ENCODE measurements at places on chromosomes 16 and 17. TPM values are rescaled to one million over a fixed set of nuclear protein-coding genes. Genes with fewer than 3 reads are reported as not detected.

GRCh38 chr17:64066716-64067115, 46.3 kb upstream of the ICAM2 start:
- peaks cover 45% of the 10 kb centered on the region for H3K36me3 ChIP-seq
- no peaks in the 10 kb centered on the region for H3K27me3 ChIP-seq
- no peak for DNase-seq
- H3K4me3 ChIP-seq = no peak overlapping the region
- H3K27ac ChIP-seq = no peak overlapping the region

- peaks cover 16% of the 10 kb centered on the region for H3K4me1 ChIP-seq
- H3K27ac ChIP-seq = no peak overlapping the region
These were observed 1.9 kb upstream of the GAA start for GRCh38 chr17:80099291-80100034.

The CLEC18C gene
- polyA plus RNA-seq = 0.10 TPM

GRCh38 chr16:3292604-3293003, 9.3 kb downstream of the ZNF263 start:
- no peaks in the 10 kb centered on the region for H3K27me3 ChIP-seq
- no peak for DNase-seq
- peaks cover 30% of the 10 kb centered on the region for H3K4me1 ChIP-seq
- no peak overlapping the region for H3K4me3 ChIP-seq
- H3K36me3 ChIP-seq = peaks cover 56% of the 10 kb centered on the region
- H3K27ac ChIP-seq = no peak overlapping the region

- H3K4me3 ChIP-seq = no peak overlapping the region
- H3K27me3 ChIP-seq = no peaks in the 10 kb centered on the region
- H3K36me3 ChIP-seq = no peaks in the 10 kb centered on the region
These were observed 115.0 kb upstream of the CIBAR2 start for GRCh38 chr16:85227084-85227945.

The GPR142 gene
- not detected for polyA plus RNA-seq

- H3K36me3 ChIP-seq = no peaks in the 10 kb centered on the region
- no peak overlapping the region for H3K4me3 ChIP-seq
- H3K27ac ChIP-seq = no peak overlapping the region
- H3K27me3 ChIP-seq = no peaks in the 10 kb centered on the region
These were observed 8.2 kb downstream of the UBE2O start for GRCh38 chr17:76444518-76445311.

- H3K27me3 ChIP-seq = no peaks in the 10 kb centered on the region
- no peak overlapping the region for H3K4me3 ChIP-seq
- H3K4me1 ChIP-seq = peaks cover 13% of the 10 kb centered on the region
- H3K27ac ChIP-seq = no peak overlapping the region
These were observed 269.8 kb upstream of the MYOCD start for GRCh38 chr17:12395733-12396354.

GRCh38 chr16:89406277-89406888, 84.0 kb downstream of the ANKRD11 start:
- no peak for DNase-seq
- H3K27ac ChIP-seq = no peak overlapping the region
- peaks cover 93% of the 10 kb centered on the region for H3K4me1 ChIP-seq
- H3K4me3 ChIP-seq = no peak overlapping the region

DNA sequence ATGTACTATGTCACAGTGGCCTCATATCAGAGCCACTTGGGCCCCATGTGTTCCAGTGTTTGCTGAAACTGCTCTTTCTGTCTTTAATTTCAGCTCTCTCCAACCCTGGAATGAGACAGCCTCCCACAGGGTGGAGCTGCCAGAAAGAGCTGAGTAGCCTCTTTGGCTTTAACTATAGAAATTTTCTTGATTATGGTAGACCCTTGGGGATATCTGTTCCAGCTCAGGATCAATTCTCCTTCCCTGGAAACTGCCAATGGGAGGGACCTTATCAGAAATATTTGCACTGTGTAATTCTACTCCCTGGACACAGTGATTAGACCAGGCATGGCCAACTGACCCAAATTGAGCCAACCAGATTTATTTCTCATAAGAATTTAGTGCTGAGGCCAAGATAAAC, 39.0 kb upstream of the KDM8 start:
- H3K36me3 ChIP-seq = no peaks in the 10 kb centered on the region
- H3K27ac ChIP-seq = no peak overlapping the region
- no peak for DNase-seq
- no peak overlapping the region for H3K4me3 ChIP-seq
- H3K4me1 ChIP-seq = no peaks in the 10 kb centered on the region
- H3K27me3 ChIP-seq = no peaks in the 10 kb centered on the region

- H3K4me1 ChIP-seq = no peaks in the 10 kb centered on the region
- no peaks in the 10 kb centered on the region for H3K27me3 ChIP-seq
- H3K4me3 ChIP-seq = no peak overlapping the region
- H3K36me3 ChIP-seq = no peaks in the 10 kb centered on the region
These were observed 102.5 kb upstream of the TMEM97 start for GRCh38 chr17:28216528-28216927.

DNA sequence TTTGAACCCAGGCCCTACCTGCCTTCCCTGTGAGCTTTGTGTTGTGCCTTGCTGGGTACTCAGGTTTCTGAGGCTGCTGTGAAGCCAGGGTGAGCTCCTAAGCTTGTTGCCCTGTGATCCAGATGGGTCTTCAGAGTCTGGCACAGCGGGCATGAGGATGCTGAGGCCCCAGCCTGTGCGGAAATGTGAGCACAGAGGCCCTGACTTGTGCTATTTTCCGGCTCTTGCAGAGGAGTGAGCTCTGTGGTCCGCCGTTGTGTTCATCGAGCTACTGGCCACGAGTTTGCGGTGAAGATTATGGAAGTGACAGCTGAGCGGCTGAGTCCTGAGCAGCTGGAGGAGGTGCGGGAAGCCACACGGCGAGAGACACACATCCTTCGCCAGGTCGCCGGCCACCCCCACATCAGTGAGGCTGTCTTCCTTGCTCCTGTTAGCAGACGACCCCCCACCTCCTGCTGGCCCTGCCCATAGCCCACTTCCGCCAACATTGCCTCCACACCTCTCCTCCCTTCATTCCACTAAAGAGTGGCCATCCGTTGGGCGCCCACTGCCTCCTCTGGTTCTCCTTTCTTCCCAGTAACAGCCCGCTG, 2.7 kb downstream of the PHKG2 start:
- H3K27me3 ChIP-seq = no peaks in the 10 kb centered on the region
- H3K4me1 ChIP-seq = no peaks in the 10 kb centered on the region
- H3K4me3 ChIP-seq = no peak overlapping the region
- no peaks in the 10 kb centered on the region for H3K36me3 ChIP-seq
- DNase-seq = peak; percentile 64

DNA sequence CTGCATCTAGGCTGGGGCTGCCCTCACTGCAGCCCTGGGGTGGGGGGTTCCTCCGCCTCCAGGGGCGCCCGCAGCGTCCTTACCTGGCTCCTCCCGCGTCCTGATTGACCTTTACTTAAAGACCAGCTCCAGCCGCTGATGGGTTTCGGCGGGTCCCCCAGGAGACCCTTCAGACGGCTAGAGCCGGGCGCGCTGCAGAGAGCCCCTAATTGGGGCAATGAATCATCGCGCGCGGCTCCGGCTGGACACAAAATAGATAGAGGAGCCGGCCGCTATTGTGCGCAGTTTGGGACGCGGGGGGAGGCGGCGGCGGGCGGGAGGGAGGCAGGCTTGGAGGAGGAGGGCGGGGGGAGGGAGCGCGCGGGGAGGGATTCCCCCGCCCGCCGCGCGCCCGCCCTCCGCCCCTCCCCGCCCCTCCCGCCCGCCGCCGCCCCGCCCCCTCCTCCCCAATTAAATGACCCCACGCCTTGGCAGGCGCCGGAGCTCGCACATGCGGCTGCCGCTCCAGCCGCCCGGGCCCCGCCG, 56.5 kb upstream of the CIBAR2 start:
- H3K36me3 ChIP-seq = no peaks in the 10 kb centered on the region
- peak overlapping the region; percentile 53 for H3K27ac ChIP-seq
- H3K27me3 ChIP-seq = no peaks in the 10 kb centered on the region
- H3K4me1 ChIP-seq = peaks cover 72% of the 10 kb centered on the region
- DNase-seq = peak; percentile 90

DNA sequence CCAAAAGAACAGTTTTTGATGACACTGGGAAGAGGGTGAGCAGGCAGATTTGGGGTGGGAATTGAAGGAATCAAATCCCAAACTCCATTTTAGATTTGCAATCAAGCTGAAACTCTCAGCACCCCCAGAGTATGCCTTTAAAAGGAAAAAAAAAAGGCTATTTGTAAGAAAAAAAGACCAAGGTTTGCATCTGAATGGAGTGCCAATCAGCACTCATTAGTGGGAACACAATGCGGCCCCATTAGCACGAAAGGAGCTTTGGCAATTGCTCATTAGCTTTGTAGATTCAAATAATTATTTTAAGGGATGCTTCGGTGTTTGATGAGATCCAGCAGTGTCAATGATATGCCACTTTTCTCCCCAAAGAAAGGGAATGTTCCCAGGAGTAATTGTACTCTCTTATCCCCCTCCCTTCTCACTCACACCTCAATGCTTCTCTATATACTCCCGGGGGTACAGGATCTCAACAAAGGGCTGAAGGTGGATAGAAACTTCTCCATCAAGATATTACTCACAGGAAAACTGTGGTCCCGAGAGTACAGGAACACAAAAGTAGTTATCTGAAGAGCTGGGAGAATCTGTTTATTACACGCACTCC, 32.2 kb downstream of the CHP2 start:
- H3K27ac ChIP-seq = no peak overlapping the region
- H3K36me3 ChIP-seq = no peaks in the 10 kb centered on the region
- H3K4me1 ChIP-seq = no peaks in the 10 kb centered on the region
- no peak overlapping the region for H3K4me3 ChIP-seq
- no peaks in the 10 kb centered on the region for H3K27me3 ChIP-seq

Measured in sigmoid colon (tissue), 7 donors.